ENCODE measurements at places on chromosomes 7 and 10. TPM values are rescaled to one million over a fixed set of nuclear protein-coding genes. Genes with fewer than 3 reads are reported as not detected.

Gene GNGT1
- total RNA-seq: not detected

DNA sequence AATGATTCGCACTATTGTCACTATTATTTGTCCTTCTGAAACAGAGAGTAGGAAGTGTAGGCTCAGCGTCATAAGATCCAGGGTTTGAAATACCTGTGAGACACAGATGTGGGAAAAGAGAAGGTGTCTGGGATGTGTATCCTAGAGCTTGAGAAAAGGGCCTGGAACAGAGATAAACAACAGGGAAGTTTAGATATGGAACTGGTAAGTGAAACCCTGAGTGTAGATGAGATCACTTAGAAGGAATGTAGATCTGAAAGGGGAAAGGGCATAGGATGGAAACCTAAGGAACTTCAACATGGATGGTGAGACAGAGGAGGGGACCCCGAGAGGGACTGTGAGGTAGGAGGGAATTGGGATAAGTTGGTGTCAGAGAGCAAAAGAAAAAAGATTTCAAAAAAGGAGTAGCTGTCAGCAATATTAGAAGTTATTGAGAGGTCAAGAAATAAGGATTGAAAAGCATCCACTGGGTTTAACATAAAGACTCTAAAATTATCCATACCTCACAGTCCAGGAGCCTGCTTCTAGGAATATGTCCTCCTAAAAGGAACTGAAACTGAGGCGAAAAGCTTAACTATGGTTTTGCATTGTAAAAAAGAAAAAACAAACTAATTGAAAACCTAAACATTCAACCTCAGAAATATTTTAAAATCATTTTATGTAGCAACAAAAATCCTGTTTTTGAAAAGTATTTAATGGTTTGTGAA, 119.2 kb upstream of the NPVF start:
- DNase-seq: no peak

GRCh38 chr7:157809154-157809862, 472.5 kb downstream of the DNAJB6 start:
- DNase-seq: no peak

- no peak for DNase-seq
Observed at GRCh38 chr10:131961047-131961776, 20.5 kb downstream of the BNIP3 start.

DNA sequence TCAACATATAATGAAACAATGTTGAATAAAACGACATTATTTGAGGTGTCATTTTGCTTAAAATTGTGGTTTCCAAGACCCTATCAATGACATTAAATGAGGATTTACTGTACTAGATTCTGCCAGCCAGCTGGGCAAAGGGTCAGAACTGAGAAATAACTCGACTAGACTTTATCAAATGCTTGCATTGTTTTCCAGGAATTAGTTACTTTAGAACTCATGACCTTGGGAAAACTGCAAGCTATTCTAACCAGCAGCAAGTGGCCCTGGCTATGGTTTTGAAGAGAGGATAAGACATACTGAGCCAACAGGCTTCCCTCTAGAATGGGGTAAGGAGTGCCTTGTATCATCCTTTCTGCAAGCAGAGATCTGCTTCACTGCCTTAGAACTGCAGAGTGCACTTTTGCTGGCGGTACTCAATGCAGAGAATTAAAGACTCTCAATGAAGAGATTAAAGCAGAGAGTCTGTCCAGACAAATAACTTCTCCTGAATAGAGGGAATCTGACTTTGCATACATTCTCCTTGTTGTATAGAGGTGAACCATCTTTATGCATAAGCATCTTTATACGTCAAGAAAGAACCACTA, 281.5 kb downstream of the ARL4A start:
- DNase-seq: no peak
